ENCODE measurements at places on chromosomes 13 and 19.

- DNase-seq = no peak
Observed at GRCh38 chr13:91099877-91100276, 247.6 kb upstream of the MIR17HG start.

DNA sequence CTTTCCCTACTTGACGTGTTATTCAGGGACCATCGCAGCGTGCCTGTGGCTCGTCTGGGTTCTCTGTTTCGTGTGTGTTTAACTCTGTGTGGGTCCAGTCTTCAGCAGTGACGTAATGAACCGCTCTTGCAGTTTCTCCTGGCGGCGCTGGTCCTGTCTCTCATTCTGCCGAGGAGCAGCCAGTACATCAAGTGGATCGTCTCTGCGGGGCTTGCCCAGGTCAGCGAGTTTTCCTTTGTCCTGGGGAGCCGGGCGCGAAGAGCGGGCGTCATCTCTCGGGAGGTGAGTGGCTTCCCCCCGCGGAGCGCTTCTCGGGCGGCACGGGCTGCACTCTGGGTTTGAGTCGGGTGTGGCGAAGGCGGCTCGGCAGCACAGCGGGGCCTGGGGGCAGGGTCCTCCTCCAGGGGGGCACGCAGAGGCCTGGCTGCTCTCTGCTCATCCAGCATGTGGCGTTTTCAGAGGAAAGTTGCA, 36.3 kb upstream of the TFDP1 start:
- no peak for DNase-seq

- DNase-seq = no peak
Observed at GRCh38 chr19:16361926-16362325, 37.3 kb downstream of the KLF2 start.

GRCh38 chr19:55088543-55089341, 13.1 kb downstream of the EPS8L1 start:
- peak; percentile 86 for DNase-seq

- no peak for DNase-seq
Observed at GRCh38 chr13:73129023-73129422, 70.2 kb downstream of the KLF5 start.

DNA sequence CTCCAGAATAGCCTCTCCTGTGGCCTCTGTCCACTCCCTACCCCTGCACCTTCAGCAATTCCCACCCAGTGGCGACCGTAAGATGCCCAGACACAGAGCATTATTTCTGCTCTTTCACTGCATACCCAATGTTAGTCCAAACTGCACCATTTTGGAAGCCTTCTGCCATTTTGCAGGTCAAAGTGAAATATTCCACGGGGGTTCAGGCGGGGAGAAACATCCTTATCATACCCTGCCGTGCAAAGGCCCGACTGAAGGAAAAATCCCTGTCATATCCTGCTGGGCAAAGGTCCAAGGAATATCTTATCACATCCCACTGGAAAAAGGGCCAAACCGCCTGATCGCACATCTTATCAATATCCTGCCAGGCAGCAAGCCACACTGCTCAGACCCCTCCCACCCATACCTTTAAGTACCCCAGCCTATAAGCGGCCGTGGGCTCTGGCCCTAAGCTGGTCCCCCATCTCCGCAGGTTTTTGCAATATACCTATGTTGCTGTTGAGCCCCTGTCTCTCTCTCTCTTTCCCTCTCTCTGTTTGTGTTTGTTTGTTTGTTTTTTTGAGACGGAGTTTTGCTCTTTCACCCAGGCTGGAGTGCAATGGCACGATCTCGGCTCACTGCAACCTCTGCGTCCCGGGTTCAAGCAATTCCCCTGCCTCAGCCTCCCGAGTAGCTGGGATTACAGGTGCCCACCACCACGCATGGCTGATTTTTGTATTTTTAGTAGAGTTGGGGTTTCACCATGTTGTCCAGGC, 18.2 kb downstream of the CLEC11A start:
- no peak for DNase-seq

GRCh38 chr19:47176627-47177090, 46.0 kb downstream of the SAE1 start:
- peak; percentile 75 for DNase-seq

DNA sequence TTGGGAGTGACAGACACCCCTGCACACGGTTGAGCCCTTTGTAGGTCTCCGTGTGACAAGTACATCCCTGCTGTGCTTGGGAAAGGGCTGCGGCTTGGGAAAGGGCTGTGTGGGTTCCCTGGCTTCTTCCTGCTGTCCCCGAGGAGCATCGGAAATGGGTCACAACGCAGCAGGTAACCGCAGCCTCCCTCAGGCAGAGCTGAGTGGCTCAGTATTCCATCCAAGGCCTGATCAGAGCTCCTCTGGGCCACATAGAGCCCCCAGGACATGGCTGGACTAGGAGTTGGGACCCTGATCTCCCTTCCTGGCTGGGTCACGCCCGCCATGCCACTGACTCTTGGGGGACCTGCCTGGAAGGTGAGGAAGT, 16.3 kb downstream of the TECR start:
- no peak for DNase-seq

GRCh38 chr13:32587811-32588170, 1.5 kb downstream of the PDS5B start:
- no peak for DNase-seq

DNA sequence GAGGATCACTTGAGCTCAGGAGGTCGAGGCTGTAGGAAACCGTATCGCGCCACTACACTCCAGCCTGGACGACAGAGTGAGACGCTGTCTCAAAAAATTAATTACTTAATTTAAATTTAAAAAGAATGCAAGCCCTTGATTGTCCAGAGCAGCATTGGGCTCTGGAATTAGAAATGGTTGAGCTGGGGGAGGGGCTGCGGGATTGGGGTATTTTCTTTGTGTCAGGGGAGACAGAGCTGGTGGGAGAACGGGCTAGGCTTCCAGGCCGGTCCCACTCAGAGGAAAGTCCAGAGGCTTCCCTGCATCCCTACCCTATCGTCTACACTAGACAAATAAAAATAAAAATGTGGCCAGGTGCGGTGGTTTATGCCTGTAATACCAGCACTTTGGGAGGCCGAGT, 2.2 kb upstream of the RAB3A start:
- no peak for DNase-seq

DNA sequence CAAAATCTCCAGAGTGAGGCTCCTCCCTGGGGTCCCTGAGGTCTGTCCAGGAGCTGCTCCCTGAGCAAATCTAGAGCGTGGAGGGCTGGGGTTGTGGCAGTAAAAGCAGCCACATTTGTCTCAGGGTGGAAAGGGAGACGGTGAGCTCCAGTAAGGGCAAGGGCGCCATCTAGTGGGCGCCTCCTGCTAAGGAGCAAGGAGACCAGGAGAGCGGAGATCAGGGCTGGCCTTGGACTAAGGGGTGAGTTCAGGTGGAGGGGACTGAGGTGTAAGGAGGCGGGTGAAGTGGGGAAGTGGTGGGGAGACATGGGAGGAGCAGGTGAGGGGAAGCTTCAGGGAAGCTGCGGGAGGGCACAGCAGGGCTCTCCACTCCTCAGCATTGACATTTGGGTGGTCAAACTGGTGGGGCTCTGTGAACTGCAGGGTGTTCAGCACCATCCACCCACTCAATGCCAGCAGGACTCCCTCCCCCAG, 5.3 kb upstream of the CEACAM21 start:
- peak; percentile 86 for DNase-seq

DNA sequence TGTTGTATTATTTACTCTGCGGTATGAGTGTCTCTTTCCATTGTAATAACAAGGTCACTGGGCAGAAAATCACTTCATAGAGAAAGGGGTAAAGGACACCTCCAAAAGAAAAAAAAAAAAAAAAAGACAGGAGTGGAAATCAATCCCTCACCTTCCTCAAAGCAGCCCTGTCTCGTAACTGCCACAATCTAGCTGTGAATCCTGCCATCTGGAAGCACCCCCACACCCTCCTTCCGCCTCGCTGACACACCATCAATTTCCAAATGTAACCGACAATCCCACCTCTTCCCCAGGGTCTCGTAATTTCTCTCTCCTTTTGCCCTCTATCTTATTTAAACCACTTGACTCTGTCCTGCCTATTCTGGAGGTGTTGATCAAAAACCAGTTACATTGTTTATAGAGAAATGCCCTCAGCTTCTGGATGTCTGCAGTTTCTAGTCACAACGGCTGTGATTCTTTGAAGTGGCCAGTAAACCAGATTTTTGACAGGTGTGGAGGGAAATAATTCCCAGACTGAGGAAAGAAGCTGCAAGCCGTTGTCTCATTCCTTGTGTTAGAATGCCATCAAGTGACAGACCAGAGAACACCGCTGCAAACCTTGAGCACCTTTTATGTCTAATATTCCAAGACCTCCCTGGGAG, 9.1 kb upstream of the POP4 start:
- DNase-seq = no peak

DNA sequence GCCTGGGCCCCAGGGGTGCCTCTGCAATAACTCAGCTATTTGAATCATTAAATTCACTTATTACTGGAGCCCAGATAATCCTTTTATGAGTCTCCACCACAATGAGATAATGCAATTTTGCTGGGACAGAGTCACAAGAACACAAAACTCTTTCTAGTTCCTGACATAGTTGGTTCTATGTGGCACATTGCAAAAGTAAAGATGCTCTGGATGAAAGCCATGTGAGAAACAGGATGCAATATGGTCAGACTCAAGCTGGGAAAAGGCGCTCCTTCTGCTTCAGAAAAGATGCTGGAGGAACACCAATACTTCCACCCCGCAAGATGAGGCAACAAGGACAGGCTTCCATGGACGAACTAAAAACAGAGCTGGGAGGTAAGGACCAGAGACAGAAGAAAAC, 5.7 kb downstream of the ANKRD27 start:
- DNase-seq = no peak

- DNase-seq = no peak
Observed at GRCh38 chr13:99434258-99434788, 66.9 kb upstream of the TM9SF2 start.

DNA sequence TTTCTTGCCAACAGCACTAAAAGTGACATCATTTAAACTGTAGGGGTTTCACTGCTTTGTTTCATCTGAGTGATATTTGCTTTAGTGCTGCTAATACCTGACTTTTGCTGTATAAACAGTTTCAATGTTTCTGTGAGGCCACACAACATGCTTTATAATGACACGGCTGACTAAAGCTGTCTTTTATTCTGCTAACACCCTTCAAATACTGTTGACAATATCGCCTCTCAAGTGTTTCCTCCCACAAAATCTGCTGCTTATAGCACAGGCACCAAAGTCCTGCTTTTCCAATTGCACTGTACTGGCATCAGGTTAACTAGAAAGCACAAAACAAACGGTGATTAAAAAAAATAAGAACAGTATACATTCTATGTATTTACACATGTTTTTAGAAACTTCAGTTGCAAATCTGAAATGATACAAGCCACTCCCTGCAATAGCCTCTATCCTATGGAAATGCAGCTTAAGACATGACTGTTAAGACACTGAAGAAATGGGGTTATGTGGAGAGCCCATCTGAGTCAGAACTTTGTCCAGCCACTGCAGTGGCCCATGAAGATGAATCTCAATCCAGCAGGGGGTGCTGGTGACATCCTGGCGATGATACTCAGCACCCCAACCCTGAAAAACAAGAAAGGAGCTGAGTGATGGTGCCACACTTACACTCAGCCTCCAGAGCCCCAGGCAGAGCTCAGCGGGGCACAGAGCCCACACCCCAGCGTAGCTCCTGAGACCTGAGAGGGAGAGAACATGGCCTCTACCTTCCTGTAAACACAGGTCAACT, 29.4 kb downstream of the RFXAP start:
- peak; percentile 18 for DNase-seq

GRCh38 chr13:94664889-94665288, 47.5 kb downstream of the SOX21 start:
- DNase-seq = no peak

DNA sequence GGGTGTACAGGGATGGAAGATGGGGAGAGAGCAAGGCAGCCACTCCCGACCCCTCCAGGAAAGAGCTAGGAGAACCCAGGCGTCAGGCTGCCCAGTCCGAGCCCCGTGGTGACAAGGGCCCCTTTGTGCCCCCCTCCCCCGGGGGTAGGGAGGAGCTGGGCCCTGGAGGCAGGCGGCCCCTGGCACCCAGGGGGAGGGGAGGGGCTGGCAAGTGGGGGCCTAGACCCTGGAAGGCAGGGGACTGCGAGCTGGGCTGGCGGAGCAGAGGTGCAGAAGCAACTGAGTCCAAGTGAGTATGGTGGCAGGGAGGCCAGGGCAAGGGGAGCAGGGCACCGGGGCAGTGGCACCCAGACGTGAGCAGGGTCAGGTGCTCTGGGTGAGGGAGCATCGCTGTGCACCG, at the start of gene MAG:
Gene MAG, plus strand, starts transcription at position 246 of the 400 bp plus-strand sequence. CDS start 3,248 bp downstream, outside the sequence.
- DNase-seq = no peak

GRCh38 chr13:21636656-21637055, 32.7 kb upstream of the MICU2 start:
- no peak for DNase-seq
